ENCODE measurements at places on chromosomes 7 and 10.

DNA sequence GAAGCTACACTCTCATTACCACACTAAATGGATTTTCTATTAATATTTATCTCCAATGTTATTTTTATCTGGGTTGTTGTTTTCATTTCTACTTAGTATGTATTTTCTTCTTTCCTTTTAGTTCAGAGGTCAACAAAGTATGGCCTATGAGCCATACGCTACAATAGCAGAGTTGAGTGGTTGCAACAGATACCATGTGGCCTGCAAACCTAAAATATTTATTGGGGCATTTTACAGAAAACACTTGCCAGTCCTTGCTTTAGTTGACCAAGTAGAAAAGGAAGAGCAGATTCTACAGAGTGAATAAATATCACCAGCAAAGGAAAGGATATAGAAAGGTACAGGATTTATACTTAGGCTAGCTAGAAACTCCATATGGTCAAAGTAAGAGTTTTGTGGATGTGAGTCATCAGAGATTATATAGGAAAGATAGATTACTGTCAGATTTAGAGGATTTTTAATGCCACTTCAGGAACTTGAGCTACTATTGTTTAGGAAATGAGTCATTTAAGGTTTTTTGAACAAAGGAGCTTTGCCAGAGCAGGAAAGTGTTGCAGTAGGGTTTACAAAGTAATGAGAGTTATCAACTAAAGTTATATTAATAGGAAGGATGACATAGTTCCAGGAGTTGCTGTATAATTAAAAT is 323.3 kb upstream of the KAT6B start:
- no peak for DNase-seq

- no peak for DNase-seq
Measured at GRCh38 chr7:131072505-131073091, 255.1 kb upstream of the MKLN1 start.

- DNase-seq, result no peak
Measured at GRCh38 chr7:150966002-150966401, 12.1 kb downstream of the KCNH2 start.

GRCh38 chr7:2876031-2876731 is 32.1 kb upstream of the GNA12 start:
- DNase-seq, result no peak

GRCh38 chr10:29559996-29560395 is 74.8 kb downstream of the SVIL start:
- DNase-seq, result no peak

- DNase-seq, result no peak
Measured at GRCh38 chr10:119401671-119402395, 140.7 kb downstream of the RGS10 start.

DNA sequence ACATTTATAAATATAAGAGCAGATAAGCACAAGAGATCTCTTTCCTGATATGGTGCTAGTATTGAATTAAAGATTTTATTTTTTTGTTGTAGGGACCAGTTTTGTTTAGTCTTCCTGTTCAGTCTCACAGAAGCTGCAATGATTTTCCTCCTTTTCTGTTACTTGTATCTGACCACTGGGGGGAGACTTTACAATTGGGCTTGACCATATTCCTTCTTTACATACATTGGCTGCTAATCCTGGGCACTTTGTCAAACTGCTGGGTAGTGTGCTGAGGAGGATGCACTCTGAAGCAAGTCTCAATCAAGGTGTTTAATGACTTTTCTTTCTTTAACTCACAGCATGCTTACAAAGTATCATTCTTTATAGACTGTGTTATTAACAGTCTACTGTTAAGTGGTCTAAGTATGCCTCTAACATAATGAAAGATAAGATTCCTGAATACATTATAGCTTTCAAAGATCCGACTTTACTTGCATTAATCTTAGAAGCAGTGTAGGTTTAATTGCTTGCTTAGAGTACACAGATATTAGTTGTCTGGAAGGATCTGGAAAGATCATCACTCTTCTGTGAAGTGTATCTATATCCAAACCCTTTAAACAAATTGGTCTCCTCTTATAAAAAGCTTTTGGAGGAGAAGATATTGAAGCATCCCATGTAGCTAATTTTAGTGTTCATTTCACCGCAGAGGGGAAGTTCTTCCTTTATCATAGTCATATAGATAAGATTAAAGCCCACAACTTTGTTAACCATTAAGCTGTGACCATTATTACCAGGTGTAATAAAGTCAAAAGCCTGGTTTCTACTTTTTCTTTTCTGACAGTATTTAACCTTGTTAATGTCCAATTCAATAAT is 3.1 kb downstream of the PALS2 start:
- no peak for DNase-seq

GRCh38 chr10:73950155-73950948 is 39.4 kb downstream of the PLAU start:
- no peak for DNase-seq

GRCh38 chr7:155788616-155789000 is 23.7 kb downstream of the SHH start:
- no peak for DNase-seq

DNA sequence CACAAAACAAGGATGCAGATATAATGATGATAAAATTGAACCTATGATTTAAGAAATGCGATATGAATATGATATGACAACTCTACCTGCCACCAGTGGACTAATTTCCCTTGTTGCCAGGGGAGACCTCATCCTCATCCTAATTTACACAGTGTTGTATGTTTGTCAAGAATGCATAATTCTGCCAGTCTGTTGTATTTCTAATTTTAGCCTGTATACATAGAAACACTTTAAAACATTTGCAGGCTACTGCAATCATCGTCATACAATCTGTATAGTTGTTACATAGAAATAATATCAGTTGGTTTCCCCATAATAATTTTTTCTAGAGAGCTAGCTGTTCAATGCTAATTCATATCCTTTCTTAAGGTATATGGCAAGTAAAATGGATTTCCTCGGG is 274.2 kb downstream of the DPP6 start:
- DNase-seq, result no peak

GRCh38 chr10:14146025-14146424 is 184.7 kb downstream of the FRMD4A start:
- no peak for DNase-seq

DNA sequence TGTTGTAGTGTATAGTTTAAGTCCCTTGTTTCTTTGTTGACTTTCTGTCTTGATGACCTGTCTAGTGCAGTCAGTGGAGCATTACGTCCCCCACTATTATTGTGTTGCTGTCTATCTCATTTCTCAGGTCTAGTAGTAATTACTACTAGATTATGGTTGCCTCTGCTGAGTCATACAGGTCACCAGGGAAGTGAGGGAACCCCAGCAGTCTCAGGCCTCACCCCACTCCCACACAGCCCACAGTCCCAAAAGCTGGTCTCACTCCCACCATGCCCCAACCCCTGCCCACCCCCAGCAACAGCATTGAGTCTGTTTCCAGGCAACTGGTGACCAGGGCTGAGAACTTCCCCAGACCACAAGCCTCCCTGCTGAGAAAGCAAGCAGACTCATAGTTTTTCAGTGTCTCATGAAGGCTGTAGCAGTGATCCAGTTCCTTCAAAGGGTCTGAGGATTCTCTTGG is 88.0 kb downstream of the PLXDC2 start:
- no peak for DNase-seq

- no peak for DNase-seq
Measured at GRCh38 chr10:25811052-25811685, 122.9 kb upstream of the MYO3A start.

DNA sequence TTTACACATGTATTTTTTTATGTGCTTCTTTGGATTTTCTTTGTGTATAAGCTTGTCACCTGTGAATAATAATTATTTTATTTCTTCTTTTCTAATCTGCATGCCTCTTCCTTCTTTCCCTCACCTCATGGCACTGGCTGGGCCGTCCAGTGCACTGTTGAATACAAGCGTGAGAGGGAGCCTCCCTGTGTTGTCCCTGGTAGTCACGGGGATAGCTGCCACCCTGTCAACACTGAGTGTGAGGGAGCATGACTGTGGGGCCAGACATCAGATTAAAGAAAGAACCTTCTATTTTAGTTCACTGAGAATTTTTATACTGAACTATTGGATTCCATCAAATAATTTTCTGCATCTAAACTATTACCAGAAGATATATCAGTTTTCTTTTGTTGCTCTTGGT is 187.9 kb downstream of the CDC14C start:
- no peak for DNase-seq

GRCh38 chr10:80070057-80070456 is 8.4 kb upstream of the TMEM254 start:
- DNase-seq, result no peak

GRCh38 chr10:28785018-28785417 is 107.7 kb downstream of the BAMBI start:
- no peak for DNase-seq

DNA sequence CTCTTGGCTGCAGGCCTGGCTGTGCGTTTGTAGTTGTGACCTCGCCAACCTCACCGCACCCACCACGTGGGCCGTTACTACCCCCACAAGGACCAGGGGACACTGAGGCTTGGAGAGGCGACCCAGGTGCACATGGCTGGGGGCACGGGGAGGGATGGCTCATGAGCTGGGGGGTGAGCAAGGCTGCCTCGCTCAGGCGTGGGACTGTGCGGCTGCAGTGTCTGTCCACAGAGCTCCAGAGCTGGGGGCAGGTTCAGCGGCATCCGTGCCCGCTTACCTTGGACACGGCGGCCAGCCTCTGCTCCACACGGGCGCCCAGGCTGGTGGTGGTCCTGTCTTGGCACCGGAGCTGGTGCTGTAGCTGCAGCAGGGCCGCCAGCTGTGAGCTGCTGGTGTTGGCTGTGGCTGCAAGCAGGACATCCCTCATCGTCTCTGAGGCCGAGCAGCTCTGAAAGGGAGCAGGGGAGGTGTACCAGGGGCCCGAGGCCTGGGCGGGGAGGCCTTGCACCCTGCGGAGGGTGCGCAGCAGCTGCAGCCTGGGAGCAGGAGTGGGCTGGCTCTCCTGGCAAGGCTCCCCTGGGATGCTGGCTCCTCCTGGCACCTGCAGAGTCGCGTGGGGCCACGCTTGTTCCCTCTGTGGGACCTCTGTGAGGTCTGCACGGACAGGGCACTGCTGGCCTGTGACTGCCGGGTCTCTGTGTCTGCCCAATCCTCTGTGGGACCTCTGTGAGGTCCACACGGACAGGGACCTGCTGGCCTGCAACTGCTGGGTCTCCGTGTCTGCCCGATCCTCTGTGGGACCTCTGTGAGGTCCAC is 60.0 kb upstream of the NKX6-2 start:
- peak; percentile 8 for DNase-seq

DNA sequence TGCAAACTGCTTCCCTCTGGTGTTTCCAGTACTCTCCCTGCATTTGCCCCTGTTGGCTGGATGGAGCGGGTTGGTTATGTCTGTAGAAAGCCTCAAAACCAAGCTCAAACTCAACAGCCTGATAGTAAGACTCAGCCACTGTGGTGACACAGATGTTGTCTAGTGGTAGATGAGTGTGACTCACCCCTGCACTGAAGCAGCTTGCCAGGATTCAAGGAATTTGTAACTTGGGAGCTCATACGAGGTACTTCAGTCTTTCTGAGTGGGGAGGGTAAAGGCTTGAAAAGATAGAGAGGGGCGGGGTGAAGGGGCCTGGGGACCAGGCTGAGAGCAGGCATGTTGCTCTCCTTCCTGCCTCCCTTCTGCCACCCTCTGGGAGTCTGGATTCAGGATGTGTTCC is 22.9 kb upstream of the AQP1 start:
- DNase-seq, result no peak

GRCh38 chr10:68231106-68231816 is 652 bp downstream of the ATOH7 start:
- DNase-seq, result peak; percentile 27

DNA sequence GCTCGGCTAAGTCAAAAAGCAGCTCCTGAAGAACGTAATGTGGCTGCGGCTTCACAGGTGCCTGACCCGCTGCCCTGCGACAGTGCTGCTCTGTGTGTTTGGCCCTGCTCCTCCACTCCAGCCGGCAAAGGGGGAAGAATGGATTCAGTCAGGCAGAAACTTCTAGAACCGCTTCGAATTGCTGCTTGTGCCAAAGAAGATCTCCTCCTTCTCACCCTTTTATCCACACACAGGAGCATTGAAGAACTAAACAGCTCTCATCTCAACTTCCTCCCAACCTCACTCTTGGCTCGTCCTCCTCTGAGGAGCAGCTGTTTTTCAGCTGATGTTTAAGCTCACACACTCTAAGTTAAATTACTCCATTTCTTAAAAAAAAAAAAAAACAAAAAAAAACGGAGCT is 651.4 kb downstream of the INHBA start:
- DNase-seq, result no peak

DNA sequence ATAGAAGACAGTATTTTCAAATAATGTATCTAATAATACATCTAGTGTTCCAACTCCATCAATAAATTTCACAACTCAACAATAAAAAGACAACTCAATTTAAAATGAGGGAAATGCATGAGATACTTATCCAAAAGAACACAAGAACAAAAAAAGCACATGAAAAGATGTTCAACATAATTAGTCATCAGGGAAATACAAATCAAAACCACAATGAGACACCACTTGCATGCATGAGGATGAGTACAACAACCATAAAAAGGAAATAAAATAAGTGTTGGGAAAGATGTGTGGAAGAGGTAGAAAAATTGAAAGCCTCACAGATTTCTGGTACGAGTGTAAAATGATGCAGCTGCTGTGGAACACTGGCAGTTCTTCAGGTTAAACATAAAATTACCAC is 111.6 kb upstream of the PTPRZ1 start:
- DNase-seq, result no peak

DNA sequence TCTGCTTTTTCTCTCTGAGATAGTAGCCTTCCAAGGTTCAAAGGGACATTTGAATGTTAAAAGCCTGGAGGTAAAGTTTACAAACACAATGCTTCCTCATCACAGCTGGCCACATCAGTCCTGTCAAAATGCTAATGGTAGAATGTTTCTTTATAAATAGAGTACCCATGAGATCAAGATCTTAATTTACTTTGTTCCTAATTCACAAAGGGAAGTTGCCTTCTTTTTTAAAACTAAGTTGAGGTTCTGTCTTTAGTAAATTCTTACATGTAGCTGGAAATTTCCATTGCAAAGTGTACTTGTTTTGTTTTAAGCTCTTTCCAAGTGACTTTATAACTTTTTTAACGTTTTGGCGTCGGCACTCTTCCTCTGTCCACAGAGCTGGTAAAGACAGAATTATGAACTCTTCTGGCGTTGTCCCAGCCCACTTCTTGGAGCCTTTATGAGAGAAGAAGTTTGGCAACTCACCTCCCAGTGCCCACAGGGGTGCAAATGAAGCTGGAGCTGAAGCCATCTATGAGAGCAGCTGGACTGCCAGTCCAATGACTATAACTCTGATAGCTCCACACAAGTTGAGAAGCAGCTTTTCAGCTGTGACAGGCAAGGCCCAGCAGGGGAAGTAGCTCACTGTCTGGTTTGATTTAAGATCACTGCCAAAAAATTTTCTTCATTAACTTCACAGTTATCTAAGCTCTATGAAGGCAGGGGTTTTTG is 23.3 kb downstream of the FZD1 start:
- no peak for DNase-seq

GRCh38 chr10:132904814-132905649 is 37.3 kb downstream of the CFAP46 start:
- peak; percentile 23 for DNase-seq

GRCh38 chr7:130153211-130153908 is 51.8 kb downstream of the TMEM209 start:
- DNase-seq, result no peak

Data from stimulated activated CD4-positive, alpha-beta T cell treated with anti-CD3 and anti-CD28 coated beads, Interleukin-2, amount 100 ng/mL, for 24 hours (primary cell).